Fibroblast of the conjunctiva (primary cell): ENCODE measurements at places on chromosomes 1 and 21.

DNA sequence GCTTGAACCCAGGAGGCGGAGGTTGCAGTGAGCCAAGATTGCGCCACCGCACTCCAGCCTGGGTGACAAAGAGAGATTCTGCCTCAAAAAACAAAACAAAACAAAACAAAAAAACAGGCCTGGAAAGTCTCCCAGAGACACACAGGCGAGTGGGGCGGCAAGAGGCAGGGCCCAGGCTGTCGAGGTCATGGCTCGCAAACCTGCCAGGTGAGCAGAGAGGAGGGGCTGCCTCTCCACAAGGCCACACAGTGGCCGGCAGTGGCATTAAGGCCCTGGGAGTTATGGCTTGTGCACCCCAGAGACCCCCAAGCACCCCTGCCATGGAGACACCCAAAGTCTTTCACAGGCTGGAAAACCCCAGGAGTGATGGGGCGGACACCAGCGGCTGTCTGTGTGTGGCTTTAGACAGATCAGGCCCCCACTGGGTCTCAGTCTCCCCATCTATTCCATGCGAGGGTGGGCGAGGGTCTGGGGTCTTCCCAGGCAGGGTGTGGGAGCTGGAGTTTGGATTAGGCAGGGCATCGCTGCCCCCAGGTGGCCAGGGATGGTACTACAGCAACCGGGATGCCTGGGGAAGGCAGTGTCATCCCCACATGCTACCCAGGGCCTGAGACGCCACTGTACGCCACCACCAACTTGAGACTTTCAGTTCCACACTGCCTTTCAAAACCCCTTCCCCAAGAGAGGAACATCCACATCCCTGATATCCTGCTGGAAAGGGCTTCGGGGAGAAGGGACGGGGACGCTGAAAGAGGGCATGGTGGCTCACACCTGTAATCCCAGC is 7.3 kb upstream of the CTRC start:
- no peak for DNase-seq

- no peak for DNase-seq
Measured at GRCh38 chr21:21973806-21974205, 975.6 kb downstream of the NCAM2 start.

- DNase-seq = no peak
Measured at GRCh38 chr1:81618376-81618775, 182.4 kb upstream of the ADGRL2 start.

DNA sequence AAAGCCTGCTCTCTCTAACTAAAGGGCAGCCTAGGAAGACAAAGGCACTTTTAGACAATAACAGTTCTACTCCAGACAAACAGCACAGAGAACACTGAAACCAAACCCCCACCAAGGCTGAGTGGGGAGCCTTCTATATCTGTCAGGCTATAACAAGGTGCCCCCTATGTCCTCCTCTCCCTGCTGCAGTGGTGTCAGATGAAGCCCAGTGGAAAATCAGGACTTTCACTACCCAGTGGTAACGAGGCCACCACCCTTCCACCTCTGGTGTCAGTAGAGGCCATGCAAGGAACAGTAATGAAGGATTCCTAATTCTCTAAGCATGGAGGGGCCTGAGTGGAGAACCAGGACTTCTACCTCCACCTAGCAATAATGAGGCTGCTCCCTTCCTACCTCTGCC is 83.7 kb downstream of the ZSWIM5 start:
- no peak for DNase-seq

GRCh38 chr1:238027366-238027765 is 136.6 kb upstream of the ZP4 start:
- DNase-seq = no peak

DNA sequence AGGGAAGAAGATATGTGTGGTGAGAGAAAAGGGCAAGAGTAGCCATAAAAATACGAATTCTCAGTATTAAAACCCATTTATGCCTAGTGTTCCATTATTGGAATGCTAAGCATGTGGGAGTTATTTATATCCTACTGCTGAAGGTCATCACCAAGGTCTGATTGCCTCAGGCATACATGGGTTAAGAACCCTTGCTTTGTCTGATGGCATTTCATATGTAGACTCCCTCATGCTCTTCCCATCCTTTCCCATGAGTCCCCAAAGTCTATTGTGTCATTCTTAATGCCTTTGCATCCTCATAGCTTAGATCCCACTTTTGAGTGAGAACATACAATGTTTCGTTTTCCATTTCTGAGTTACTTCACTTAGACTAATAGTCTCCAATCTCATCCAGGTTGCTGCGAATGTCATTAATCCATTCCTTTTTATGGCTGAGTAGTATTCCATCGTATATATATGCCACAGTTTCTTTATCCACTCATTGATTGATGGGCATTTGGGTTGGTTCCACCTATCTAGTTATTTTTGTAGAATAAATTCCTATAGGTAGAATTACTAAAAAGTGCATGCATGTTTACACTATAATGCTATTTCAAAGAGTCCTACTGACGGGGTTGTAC is 172.5 kb downstream of the DYRK1A start:
- no peak for DNase-seq

GRCh38 chr1:229372251-229372650 is 29.4 kb upstream of the CCSAP start:
- DNase-seq = no peak
